ENCODE measurements at places on chromosomes 1 and 21. TPM values are rescaled to one million over a fixed set of nuclear protein-coding genes. Genes with fewer than 3 reads are reported as not detected.

- DNase-seq, result no peak
Observed at GRCh38 chr1:112030157-112030556, 40.7 kb upstream of the KCND3 start.

GRCh38 chr1:60891281-60891680 is 191.1 kb upstream of the NFIA start:
- no peak for DNase-seq

DNA sequence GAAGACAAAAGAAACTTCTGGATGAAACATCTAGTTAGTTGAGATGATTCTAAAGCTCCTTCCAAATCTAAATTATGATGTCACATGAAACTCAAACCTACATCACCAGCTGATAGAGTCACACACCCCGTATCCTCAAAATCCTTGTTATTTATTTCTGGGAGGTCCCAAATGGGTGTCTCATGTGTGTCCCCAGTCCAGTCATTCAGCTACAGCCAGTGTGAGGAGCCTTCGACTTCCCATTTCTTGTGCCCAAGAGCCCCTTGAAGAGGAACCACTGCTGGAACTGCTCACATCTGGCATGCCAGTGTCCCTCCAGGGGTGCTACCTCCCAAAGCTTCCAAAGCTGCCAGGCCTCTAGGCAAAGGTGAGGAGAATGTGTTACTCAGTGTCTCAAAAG is 32.5 kb upstream of the KCNA3 start:
- no peak for DNase-seq

- no peak for DNase-seq
Observed at GRCh38 chr1:197526736-197527371, 248.4 kb downstream of the DENND1B start.

- DNase-seq, result no peak
Observed at GRCh38 chr1:9592510-9593075, 3.9 kb downstream of the TMEM201 start.

DNA sequence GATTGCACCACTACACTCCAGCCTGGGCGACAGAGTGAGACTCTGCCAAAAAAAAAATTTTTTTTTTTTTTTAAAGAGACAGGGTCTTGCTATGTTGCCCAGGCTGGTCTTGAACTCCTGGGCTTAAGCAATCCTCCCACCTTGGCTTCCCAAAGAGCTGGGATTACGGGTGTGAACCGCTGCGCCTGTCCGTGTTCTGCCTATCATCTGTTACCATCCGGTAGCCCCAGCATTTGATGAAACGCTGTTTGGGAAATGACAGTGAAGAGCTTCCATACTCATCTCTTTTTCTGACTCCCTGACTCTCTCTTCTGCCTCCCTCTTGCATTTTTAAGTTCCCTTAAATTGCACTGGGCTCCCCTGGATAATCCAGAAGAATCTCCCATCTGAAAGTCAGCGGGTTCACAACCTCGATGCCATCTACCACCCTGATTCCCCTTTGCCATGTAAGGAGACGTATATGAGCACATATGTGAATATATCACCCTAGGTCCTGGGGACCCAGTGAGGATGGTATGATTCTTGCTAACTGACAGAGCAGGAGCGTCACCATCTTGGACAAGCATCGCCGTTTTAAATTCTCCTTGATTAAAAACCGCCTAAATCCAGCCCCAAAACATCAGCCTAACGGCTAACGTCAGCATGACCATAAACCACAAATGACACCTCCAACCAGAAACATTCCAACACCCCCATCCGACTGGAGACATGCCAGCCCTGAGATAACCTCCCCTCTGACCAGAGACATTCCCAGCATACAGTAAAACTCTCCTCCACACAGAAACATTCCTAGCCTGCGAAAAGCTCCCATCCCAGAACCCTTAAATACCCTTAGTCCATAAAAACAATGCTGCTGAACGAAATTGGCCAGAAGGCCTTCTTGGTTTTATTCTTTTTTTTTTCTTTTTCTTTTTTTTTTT is 12.4 kb downstream of the TNFRSF8 start:
- no peak for DNase-seq

DNA sequence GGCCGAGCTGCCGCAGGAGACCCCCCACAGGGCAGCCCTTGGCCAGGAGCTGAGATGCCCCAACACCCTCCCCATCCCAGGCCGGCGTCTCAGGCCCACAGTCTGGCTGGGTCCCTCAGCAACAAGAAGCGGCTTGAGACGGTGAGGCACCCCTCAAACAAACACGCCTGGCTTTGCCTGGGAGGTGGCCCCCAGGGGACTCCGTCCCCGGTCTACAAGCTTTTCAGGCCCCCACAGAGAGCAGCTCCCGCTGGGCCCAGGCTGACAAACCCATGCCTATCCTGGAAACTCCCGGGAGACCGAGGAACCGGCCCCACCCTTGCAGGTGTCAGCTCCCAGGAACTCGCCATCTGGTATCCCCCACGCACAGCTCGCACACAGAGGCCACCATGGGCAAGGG is 67.0 kb downstream of the ARHGEF16 start:
- no peak for DNase-seq

DNA sequence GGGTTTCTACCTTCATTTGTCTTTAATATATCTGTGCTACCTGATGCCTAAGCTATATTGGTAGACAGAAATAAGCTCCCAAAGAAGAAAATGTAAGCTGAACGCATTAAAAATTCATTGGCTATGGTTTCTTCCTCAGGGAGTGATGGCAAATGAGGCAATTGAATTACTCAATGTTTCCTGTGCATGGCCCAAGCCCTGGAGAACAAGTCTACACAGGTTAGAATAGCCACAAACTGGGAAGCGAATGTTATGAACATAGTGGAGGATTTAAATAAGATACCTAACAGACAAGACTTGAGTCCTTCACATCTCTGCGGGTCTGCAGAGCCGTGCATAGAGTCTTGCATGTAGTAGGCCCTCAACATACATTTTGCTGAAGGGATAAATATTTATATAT is 350.3 kb downstream of the RWDD3 start:
- DNase-seq, result no peak

GRCh38 chr1:63797056-63797726 is 23.4 kb downstream of the ROR1 start:
- no peak for DNase-seq

DNA sequence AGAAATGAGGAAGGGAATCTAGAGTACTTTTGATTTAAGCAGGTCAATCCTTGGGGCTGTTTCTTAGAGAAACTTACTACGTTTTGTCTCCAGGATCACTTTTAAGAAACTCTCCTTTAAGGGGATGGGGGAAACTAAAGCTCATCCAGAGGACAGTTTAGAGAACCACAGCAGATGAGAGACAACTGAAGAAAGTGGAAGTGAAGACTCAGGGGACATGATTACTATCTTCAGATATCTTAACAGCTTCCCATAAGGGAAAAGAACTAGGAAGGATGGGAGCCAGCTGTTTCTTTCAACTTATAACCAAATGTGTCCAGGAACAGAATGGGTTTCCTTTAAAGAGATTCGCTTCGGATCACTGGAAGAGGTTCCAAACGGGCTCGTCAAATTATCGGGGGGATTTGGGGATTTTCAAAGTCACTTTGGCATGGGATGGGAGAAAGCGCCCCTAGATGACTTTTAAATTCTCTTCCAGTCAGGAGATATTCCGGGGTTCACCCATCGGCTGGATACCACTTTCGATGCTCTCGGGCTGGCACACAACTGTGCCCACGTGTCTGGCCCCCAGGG is 1.2 kb downstream of the SCMH1 start:
- no peak for DNase-seq

- DNase-seq, result no peak
Observed at GRCh38 chr1:48808496-48808895, 31.8 kb upstream of the BEND5 start.

DNA sequence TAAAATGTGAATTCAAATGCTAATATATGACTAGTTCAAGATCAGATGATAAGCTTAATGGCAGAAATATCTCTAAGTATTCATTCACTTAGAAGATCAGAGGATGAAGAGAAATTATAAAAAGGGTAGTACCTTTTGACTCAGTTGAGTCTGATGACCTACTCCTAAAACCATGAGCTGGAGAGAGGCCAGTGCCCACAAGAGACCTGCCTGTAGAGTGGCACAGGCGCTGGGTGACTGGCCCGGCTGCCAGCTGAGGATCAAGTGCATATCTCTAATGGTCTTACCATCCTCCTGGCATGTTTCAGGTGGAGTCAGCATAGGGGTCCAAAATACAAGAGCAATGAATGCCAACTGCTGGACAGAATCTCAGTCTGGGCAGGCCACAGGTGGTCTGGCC is 14.1 kb downstream of the DDAH1 start:
- no peak for DNase-seq

- DNase-seq, result peak; percentile 80
Observed at GRCh38 chr21:28745131-28746016, 247.3 kb downstream of the LTN1 start.

DNA sequence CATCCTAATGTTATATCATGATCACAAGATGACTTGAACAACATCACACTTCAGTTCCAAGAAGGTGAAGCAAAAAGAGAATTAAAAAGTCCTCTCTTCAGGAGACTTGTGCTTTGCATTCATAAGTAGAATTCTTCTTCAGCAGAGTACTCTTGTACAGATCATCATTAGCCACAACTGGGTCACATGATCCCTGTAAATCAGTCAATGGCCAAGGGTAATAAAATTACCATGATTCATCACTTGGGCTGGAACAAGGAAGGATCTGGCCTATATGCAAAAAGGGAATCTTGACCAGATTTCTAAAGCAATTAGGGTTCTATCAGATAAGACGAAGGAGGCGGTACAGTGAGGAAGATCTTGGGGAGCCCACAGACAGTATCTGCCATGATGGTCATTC is 458.0 kb upstream of the DEPDC1 start:
- DNase-seq, result no peak

- DNase-seq, result no peak
Observed at GRCh38 chr1:241225741-241226140, 131.3 kb downstream of the RGS7 start.

- no peak for DNase-seq
Observed at GRCh38 chr1:71780681-71781080, 501.7 kb downstream of the NEGR1 start.

DNA sequence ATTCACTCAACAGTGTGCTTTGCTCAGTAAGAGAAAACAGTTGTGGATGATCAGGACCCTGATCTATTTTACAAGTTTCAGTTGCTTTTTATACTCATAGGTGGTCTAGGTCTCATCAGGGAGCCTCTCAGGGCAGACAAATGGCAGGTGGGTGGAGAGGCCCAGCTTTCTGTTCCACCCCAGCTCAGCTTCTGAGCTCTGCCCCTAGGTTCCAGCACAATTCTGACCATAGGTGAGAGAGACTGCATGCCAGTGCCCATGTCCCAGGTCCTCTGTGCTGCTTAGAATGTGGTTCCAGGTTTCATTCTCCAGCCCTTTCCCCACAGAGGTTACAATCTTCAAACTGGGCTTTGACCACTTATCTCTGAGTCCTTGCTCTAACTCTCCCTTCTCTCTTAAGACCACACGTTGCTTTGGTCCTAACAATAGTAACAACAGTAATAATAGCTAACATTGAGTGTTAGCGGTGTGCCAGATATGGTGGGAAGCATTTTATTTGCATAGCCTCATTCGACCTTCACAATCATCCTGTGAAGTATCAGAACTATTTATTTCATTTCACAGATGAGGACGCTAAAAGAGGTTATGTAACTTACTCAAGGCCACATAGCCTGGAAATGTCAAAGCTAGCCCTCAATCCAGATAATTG is 19.6 kb upstream of the DUSP10 start:
- no peak for DNase-seq

DNA sequence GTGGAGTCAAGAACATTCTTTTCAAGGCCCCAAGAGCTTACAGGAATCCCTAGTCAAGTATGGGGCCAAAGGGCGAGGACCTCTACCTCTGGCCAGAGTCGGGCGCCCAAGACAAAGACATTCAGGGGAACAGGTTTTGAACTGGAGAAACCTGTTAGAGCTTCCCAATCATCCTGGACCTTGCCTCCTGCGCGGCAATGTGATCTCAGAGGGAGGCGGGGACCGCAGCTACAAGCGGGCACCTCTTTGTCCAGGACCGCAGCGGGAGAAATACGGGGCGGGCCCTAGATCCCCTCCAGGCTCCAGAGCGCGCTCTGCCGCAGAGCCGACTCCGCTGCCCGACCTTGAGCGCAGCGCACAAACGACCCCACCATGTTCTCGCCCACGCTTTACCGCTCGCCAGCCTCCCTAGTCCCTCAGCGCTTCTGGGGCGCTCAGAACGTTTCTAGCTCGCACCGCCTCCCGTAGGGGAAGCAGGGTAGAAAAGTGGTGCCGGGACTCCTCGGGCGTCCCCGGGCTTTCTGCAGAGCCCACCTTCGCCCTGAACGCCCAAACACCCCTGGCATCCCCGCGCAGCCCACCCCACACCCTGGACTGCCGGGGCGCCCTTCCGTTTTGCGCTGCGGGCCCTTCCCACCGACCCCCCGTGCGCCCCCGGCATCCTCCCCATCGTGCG is 28.1 kb downstream of the RABIF start:
- DNase-seq, result peak; percentile 57

DNA sequence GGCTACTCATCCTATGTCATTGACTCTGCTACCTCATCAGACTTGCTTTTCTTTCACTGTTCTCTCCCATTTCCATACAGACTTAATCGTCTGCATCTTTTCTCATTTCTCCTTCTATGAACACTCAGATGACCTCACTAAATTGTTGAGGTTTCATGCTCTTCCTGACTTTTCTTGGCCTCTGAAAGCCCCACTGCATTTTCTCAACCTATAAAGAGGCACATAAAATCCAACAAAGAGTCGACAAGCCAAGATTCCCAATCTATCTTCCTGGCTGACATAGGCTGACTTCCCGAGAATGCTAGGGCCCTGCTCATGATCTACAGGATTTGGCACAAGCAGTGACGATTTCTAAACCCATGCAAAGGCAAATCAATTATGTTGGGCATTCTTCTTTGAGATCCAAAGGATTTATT is 280.8 kb upstream of the DPYD start:
- DNase-seq, result no peak

- no peak for DNase-seq
Observed at GRCh38 chr21:41956926-41957729, 3.3 kb upstream of the C2CD2 start.

- no peak for DNase-seq
Observed at GRCh38 chr1:209624558-209625549, 27.4 kb downstream of the LAMB3 start.

DNA sequence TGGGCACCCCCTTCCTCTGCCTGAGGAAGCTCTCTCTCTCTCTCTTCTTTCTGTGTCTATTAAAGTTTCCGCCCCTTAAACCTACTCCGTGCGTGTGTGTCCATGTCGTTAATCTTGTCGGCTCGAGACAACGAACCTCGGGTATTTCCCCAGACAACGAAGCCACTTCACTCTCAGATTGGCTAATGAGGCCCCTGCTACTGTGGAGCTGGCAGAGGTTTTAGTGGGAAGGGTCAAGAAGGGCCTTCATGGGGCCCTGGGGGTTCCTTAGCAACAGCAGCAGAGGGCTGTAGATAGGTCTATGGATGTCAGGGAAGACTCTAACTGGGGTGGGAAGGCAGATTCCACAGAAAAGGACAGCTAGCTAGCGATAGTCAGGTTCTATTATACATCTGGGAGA is 239.8 kb upstream of the RAB4A start:
- DNase-seq, result no peak

- no peak for DNase-seq
Observed at GRCh38 chr1:225573216-225573615, 79.7 kb downstream of the ENAH start.

The DPT gene
- not detected for total RNA-seq

The WLS gene
- total RNA-seq, result not detected

The PRAMEF8 gene
- not detected for total RNA-seq

The AMIGO1 gene
- 0.20 TPM for total RNA-seq

The NEGR1 gene
- total RNA-seq, result not detected

All from activated CD8-positive, alpha-beta memory T cell treated with anti-CD3 and anti-CD28 coated beads, Interleukin-2, amount 10 ng/mL, durations not matched to agents 7 days and 5 days (primary cell).